Naive thymus-derived CD4-positive, alpha-beta T cell (primary cell): ENCODE measurements at places on chromosomes 16 and 17. TPM values are rescaled to one million over a fixed set of nuclear protein-coding genes. Genes with fewer than 3 reads are reported as not detected.

GRCh38 chr17:55377671-55378275, 43.9 kb downstream of the MMD start:
- no peaks in the 10 kb centered on the region for H3K27me3 ChIP-seq
- no peak overlapping the region for H3K4me3 ChIP-seq
- H3K27ac ChIP-seq: no peak overlapping the region
- no peaks in the 10 kb centered on the region for H3K36me3 ChIP-seq
- DNase-seq: no peak

GRCh38 chr17:1709971-1710806, at the start of gene TLCD2:
TSS of gene TLCD2 (minus strand) at chr17:1710377. CDS start at chr17:1710242, 135 bp downstream.
- peak within 1 kb of the TSS; percentile 25 for H3K27ac ChIP-seq
- peak within 1 kb of the TSS; percentile 47 for H3K4me3 ChIP-seq
- no peak for DNase-seq

PRSS53 gene
- total RNA-seq: 5.2 and 6.1 TPM in 2 replicates

PLEKHH3 gene
- total RNA-seq: 1.6 TPM

DNA sequence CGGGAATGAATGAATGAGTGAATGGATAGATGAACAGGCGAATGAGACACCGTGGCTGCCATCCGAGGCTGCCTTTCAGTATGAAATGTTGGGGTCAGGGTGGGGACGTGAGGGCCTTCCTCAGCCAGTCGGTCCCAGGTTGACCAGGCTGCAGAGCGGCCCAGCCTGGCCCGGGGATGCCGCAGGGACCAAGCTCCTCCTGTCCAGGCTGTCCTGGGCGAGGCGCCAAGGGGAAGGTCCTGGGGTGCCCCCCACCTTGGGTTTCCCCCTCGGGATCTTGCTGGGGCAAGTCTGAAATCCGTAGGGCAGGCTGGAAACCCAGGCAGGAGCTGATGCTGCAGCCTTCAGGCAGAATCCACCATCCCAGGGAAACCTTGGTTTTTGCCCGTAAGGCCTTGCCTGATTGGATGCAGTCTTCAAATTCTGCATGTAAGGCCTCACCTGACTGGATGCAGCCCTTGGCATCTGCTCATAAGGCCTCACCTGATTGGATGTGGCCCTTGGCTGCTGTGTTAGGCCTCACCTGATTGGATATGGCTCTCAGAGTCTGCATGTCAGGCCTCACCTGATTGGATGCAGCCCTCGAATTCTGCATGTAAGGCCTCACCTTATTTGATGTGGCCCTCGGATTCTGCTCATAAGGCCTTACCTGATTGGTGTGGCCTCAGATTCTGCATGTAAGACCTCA, 61.7 kb upstream of the ZNF469 start:
- no peaks in the 10 kb centered on the region for H3K4me1 ChIP-seq
- DNase-seq: no peak
- no peak overlapping the region for H3K4me3 ChIP-seq
- no peak overlapping the region for H3K27ac ChIP-seq
- no peaks in the 10 kb centered on the region for H3K36me3 ChIP-seq

- peaks cover 77% of the 10 kb centered on the region for H3K4me1 ChIP-seq
- H3K27ac ChIP-seq: peak overlapping the region; percentile 67
- no peak overlapping the region for H3K4me3 ChIP-seq
- H3K36me3 ChIP-seq: peaks cover 6% of the 10 kb centered on the region
- no peak for DNase-seq
Measured at GRCh38 chr17:38889745-38890409, 20.0 kb downstream of the LASP1 start.

TEX19 gene
- total RNA-seq: not detected in 2 replicates

ZNF385C gene
- total RNA-seq: 0.45 TPM

- H3K27ac ChIP-seq: no peak overlapping the region
- peaks cover 22% of the 10 kb centered on the region for H3K36me3 ChIP-seq
- H3K27me3 ChIP-seq: no peaks in the 10 kb centered on the region
- no peak overlapping the region for H3K4me3 ChIP-seq
- DNase-seq: no peak
- H3K4me1 ChIP-seq: no peaks in the 10 kb centered on the region
Measured at GRCh38 chr16:30934827-30935557, 11.6 kb downstream of the FBXL19 start.

GRCh38 chr17:33964344-33964979, 290.6 kb upstream of the CCL2 start:
- no peak overlapping the region for H3K27ac ChIP-seq
- H3K4me1 ChIP-seq: peaks cover 23% of the 10 kb centered on the region
- no peaks in the 10 kb centered on the region for H3K36me3 ChIP-seq
- no peaks in the 10 kb centered on the region for H3K27me3 ChIP-seq
- DNase-seq: no peak

CYGB gene
- not detected for total RNA-seq
